Amniotic epithelial cell (primary cell): ENCODE measurements at places on chromosomes 4 and X.

DNA sequence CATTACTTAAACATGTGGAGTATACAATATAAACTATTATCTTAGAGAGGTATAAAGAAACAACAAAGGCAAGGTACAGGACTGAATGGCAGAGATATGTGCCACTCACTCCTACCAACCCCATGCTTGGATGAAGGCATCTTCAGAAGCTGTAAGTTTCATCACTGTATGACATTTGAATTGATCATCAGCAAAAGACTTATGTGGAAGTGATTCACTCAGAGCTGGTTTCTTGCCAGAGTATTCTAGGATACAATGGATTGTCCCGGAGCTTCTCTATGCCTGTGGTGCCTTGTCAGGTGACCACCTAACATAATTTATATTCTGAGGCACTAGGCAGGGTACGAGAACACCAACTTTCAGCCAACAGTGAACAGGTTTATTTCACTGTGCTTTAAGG is 392.2 kb downstream of the PPP1R2C start:
- no peak for DNase-seq

DNA sequence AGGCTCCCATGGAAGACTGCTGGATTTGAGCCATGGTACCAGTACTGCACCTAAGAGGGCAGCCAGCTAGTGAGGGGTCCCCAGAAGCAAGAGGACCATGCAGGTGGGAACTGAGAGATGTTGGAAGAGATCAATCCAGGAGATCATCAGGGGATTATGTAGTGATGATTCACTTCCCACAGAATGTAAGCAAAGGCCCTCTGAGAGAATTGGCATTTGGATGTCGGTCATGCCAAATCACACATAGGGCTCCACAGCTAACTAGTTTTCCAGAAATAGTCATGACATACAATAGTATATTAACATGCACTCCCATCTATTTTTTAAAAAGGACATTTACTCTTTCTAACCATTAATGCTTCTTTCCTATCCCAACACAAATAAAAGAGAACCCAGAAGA is 112.5 kb downstream of the RASGEF1B start:
- DNase-seq = no peak

DNA sequence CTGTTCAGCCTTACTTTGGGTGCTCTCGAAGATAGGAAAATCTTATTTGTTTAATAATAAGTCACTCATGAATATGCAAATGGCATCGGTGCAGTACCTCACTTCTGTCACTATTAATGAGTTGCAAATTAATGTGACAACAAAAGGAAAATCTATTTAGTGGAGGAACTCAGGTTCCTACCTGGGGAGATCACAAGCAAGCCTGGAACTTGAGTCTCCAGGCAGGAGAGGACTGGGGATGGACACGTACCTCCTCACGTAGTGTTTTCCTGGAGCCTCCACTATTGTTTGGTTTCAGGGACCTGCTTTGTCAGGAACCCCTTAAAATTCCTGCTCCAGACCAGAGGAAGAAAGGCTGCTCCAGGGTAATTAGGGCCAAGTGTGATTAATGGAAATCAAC is 82.1 kb downstream of the BCOR start:
- DNase-seq = no peak

DNA sequence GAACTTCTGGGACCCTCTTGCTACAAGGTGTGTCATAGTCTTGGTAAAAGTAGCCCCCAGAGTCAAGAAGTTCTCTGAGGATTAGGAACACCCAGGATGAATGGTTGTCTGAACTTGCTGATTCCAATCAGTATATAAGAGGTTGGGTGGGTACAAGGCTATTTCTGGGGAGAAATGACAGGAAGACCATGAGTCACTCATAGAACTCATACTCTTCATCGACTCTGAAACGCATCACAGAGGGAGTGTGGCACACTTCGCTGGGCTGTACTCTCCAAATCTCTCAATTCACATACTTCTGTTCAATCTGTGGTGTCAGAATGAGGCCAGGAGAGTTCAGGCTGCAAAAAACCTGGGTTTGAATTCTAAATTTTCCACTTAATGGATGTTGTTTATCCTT is 193.2 kb upstream of the LEF1 start:
- DNase-seq = no peak

- DNase-seq = no peak
These were observed 216.8 kb upstream of the TRAM1L1 start for GRCh38 chr4:117302226-117302625.

DNA sequence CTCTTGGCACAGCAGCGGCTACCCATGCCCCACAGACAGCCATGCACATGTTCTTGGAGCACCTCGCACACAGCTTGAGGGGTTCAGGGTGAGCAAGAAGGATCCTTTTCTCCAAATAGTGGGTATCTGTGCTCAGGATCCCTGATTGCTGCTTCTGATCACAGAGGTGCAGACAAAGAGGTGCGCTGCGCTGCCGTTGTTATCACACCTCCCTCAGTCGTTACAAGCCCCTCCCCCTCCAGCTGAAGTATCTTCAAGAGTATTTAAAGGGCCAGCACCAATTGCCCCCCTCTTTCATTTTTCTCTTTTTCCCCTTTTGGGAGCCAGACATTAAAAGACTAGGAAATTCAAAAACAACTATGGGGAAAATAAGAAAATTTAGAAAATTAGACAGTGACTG is 44.3 kb downstream of the NELFA start:
- no peak for DNase-seq

DNA sequence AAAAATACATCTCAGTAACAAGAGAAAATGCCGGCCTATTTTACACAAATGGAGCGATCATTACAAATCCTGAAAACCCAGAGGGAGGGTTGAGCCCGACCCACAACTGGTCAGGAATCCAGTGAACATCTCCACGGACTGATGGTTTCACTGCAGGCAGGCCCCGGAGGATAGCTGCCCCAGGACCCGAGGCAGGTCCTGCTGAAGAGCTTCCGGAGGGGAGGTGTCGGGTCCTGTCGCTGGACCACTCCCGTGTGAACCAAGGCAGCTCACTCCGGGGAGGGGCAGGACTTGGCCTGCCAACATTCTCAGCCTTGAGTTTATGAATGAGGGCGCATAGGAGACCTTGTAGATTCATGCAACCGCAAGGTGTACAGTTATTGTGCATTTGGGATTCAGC is 4.8 kb upstream of the CRMP1 start:
- no peak for DNase-seq

GRCh38 chrX:107537815-107538214 is 88.4 kb downstream of the FRMPD3 start:
- DNase-seq = peak; percentile 43

- DNase-seq = peak; percentile 27
These were observed 19.4 kb downstream of the RPS6KA6 start for GRCh38 chrX:84168574-84168973.

DNA sequence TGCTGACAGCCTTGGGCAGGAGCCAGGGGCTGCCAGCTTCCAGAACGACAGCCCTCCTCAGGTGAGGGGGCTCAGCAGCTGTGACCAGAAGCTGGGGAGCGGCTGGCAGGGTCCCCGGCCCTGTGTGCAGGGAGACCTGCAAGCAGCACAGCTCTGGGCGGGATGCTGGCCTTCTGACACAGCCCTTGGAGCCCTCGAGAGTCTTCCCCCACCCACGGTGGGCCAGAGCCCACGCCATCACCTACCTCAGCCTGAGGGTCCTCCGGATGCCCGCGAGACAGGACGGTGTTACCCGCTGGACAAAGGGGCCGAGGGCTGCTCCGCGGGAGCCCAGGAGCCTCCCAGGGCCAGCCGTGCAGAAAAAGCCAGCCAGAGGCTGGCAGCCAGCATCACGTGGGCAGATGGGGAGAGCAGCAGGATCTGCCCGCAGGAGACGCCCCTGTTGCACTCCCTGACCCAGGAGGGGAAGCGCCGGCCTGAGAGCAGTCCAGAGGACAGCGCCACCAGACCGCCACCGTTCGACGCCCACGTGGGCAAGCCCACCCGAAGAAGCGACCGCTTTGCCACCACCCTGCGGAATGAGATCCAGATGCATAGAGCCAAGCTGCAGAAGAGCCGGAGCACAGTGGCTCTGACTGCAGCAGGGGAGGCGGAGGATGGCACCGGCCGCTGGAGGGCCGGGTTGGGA is 71.8 kb upstream of the CLDN34 start:
- no peak for DNase-seq

- DNase-seq = no peak
These were observed 165.1 kb upstream of the PPARGC1A start for GRCh38 chr4:24054910-24055309.

GRCh38 chr4:52037689-52038102 is 403 bp downstream of the SGCB start:
- DNase-seq = no peak

- no peak for DNase-seq
These were observed 145.1 kb upstream of the MSX1 start for GRCh38 chr4:4714331-4714730.

GRCh38 chr4:119032921-119033685 is 102.5 kb upstream of the MYOZ2 start:
- no peak for DNase-seq

GRCh38 chr4:94623126-94623911 is 134.4 kb upstream of the BMPR1B start:
- no peak for DNase-seq

- DNase-seq = peak; percentile 75
These were observed 29.0 kb downstream of the NOP14 start for GRCh38 chr4:2934077-2934812.

GRCh38 chrX:38991656-38992440 is 190.6 kb downstream of the MID1IP1 start:
- no peak for DNase-seq

DNA sequence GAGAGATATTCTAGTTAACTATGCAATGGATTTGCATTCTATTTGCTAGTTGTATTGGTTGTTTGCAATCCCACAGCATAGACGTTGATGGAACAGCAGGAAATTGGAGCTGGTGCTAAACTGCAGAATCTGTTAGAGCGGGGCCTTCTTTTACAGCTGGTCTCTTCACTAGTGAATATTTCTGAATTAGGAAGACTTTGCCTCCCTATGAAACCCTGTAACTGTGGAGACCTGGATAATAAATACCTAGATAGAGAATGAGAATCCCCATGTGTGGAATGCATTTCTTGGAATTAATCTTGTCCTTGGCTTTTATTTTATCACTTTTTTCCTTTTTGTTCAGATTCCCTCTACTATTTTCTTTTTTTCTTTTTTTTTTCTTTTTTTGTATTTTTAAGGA is 109.7 kb downstream of the SHROOM3 start:
- no peak for DNase-seq

DNA sequence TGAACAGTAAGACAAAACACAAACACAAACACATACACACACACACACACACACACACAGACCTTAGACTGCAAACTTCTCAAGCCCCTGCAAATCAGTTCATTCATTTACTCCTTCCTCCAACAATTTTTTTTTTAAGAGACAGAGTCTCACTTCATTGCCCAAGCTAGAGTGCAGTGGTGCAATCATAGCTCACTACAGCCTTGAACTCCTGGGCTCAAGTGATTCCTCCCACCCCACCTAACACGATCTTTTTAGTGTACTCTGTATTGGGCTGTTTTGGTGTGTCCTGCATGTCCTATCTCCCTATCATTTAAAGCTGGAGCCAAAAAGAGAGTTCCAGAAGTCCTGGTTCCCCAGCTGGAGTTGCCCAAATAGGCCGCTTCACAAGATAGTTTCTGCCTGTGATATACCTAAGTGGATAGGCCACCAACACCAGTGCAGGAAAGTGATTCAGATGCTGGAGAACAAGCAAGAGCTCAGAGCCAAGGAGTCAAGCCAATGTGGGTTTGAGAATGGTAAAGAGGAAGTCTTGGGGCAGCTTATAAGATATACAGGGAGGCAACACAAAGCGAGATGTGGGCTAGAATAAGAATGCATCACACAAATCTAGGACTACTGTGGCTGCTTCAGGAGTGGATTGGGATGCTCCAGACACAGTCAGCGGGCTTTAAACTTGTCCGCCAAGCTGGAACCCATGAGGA is 85.4 kb upstream of the RAPGEF2 start:
- DNase-seq = no peak

DNA sequence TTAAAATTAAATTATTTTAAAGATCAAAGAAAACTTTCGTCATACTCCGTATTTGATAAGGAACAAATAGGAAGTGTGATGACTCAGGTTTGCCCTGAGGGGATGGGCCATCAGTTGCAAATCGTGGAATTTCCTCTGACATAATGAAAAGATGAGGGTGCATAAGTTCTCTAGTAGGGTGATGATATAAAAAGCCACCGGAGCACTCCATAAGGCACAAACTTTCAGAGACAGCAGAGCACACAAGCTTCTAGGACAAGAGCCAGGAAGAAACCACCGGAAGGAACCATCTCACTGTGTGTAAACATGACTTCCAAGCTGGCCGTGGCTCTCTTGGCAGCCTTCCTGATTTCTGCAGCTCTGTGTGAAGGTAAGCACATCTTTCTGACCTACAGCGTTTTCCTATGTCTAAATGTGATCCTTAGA is at the start of gene CXCL8:
CXCL8 (plus strand) TSS at position 217 of the 426 bp plus-strand sequence; CDS start at position 307, 90 bp downstream.
- peak; percentile 87 for DNase-seq

GRCh38 chr4:87490664-87491369 is 38.4 kb downstream of the SPARCL1 start:
- no peak for DNase-seq

DNA sequence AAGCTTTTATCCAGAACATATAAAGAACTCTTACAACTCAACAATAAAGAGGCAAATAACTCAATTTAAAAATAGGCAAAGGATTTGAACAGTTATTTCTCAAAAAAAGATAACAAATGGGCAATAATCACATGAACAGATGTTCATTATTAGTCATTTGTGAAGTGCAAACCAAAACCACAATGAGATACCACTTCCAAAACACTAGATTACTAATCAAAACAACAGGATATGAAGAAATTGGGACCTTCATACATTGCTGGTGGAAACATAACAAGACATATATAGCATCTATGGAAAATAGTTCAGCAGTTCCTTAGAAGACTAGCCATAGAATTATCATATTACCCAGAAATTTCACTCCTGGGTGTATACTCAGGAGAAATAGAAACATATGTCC is 224.6 kb downstream of the FBXO8 start:
- DNase-seq = peak; percentile 74

- DNase-seq = peak; percentile 32
These were observed 387.5 kb upstream of the GRID2 start for GRCh38 chr4:91916219-91916618.

DNA sequence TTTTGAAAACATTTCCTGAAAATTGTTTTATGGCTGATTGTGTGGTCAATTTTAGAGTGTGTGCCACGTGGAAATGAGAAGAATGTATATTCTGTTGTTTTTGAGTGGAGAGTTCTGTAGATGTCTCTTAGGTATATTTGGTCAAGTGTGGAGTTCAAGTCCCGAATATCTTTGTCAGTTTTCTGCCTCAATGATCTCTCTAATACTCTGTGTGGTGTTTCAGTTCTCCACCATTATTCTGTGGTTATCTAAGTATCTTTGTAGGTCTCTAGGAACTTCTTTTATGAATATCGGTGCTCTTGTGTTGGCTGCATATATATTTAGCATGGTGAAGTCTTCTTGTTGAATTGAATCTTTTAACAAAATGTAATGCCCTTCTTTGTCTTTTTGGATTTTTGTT is 113.3 kb downstream of the LINC00632 start:
- no peak for DNase-seq
